AG04450 (cell line): ENCODE measurements at places on chromosomes 6 and 20. TPM values are rescaled to one million over a fixed set of nuclear protein-coding genes. Genes with fewer than 3 reads are reported as not detected.

DNA sequence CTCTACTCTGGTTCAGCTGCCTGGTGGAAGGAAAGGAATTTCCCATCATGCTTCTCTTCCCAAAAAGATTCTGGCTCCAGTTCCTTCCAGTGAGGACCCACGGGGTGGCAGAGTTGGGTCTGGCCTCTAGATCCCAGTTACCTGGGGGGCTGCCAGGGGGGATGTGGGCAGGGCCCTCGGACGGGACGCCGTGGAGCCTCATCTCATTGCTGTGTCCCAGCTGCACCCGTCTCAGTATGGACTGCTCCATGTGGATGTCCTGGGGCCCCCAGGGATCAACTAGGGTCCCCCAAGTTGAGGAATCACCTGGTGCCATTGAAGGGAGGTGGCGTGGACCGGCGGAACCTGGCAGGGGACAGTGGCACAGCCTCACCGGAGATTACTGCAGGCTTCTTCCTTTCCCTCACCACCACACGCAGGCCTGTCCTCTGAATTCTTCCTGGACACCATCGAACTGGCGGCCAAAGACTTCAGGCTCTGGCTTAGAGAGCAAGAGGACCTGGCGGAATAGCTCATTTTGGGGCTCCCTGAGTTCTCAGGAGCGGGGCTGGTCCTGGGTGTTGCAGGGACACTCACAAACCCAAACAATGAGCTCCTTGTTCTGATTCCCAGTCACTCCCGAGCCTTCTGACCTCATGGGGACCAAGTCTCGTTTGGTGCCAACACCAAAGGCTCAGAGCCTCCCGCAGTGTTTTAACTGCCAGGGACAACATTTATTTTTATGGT lies 8.5 kb downstream of the ZBP1 start:
- no peak for DNase-seq

The TNF gene
- polyA plus RNA-seq, result not detected in 2 replicates

DNA sequence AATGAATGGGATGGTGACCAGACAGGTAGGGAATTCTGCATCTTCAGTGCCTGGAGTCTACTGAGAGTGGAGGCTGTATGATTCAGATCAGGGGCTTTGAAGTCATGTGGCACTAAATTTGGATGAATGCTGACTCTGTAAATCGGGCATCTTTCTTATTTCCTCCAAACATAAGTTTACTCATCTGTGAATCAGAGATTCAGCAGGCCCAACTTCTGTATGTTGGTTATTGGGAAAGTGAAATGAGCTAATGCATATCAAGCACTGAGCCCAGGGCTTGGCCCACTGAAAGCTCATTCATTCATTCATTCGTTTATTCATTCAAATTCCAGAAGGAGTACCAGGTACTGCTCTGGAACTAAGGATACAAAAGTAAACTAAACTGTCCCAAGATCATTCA lies 192.3 kb upstream of the RIN2 start:
- no peak for DNase-seq

- DNase-seq, result no peak
Measured at GRCh38 chr20:9160757-9161156, 91.9 kb downstream of the PLCB4 start.

DNA sequence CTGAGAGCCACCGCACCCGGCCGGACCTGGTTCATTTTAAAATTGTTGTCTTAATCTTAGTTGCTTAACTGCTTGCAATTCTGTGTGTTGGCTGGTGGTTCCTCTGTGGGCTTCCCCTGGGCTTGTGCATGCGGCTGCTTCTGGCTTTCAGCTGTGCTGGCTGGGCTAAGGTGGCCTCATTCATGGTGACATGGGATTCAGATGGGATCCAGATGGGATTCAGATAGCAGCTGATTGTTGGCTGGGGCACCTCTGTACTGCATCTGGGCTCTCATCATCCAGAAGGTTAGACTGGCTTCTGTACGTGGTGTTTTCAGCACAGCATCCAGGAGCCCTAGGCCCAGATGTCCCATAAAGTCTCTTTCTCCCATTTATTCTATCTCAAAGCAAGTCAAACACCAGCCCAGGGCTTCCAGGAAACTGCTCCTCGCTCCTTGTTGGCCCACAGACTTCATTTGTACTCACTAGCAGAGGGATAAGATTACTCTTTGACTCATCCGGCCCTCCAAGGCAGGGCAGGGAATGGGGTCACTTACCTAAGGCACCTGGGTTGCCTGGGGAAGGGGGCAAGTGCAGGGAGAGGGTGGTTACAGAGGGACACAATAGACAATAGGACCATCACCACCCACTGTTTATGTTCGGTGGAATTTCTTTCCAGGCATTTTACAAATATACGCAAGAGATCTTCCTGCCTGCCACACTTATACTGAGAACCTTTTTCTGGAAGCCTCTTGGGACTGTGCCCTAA lies 10.2 kb upstream of the PEDS1 start:
- DNase-seq, result no peak

GRCh38 chr20:1663917-1664316 lies 6.3 kb upstream of the SIRPG start:
- no peak for DNase-seq

DNA sequence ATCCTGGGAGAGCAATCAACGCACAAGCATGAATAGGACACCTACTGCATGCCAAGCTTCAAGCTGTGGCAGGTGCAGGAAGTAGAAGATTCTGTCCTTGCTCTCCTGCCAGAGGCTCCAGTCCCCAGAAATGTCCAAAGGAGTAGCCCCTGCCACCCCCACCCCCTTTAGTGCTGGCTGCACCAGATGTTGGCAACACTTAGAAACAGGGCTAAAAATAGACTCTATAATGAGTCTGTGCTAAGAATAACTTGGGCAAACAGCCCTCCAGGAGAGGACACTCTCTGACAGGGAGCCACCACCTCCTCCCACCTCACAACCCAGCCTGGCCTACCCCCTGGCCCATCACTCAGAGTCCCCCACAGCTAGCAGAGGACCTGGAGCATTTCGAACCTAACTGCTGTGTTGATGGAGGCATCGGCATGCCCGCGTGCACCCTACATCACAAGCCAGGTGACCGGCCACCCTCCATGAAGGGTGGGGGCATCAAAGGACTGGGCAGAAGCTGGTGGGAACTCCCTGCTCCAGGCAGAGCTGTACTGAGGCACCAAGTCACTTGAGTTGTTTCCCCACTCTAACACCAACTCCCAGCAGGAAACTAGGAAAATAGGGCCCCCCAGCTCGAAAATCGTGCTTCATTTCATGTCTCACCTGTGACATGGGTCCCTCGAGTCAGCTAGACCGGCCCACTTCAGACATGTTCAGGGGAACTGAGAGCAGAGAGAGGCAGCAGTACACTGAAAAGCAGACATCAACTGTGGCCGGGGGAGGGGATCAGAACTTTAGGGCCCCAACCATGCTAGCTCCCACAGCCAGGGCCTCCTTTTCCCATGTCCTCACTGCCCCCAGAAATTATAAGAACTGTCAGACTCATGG lies 18.7 kb downstream of the TFEB start:
- DNase-seq, result no peak
